K562 (cell line): ENCODE measurements at places on chromosomes 11 and 22. TPM values are rescaled to one million over a fixed set of nuclear protein-coding genes. Genes with fewer than 3 reads are reported as not detected.

OR10A2 gene
- polyA plus RNA-seq, result not detected in 2 replicates

CLP1 gene
- 23.4 and 26.5 TPM in 2 replicates for polyA plus RNA-seq

IL17REL gene
- polyA plus RNA-seq, result 0.08 and 0.11 TPM in 2 replicates

HBE1 gene
- 2,730 and 3,408 TPM in 2 replicates for polyA plus RNA-seq

GAB4 gene
- 0.16 TPM in 1 of 2 replicates, not detected in the other for polyA plus RNA-seq

SLC17A6 gene
- not detected in 2 replicates for polyA plus RNA-seq

SLC1A2 gene
- 0.04 TPM in 1 of 2 replicates, not detected in the other for polyA plus RNA-seq

FAT3 gene
- not detected in 2 replicates for polyA plus RNA-seq

UPK3A gene
- polyA plus RNA-seq, result not detected in 2 replicates

PAX6 gene
- 7.2 TPM in 2 replicates for polyA plus RNA-seq

OR52I1 gene
- not detected in 2 replicates for polyA plus RNA-seq

TRIM29 gene
- polyA plus RNA-seq, result 0.08 and 0.93 TPM in 2 replicates

TEAD1 gene
- polyA plus RNA-seq, result 6.9 and 7.3 TPM in 2 replicates

KRTAP5-3 gene
- not detected in 2 replicates for polyA plus RNA-seq

BBOX1 gene
- not detected in 2 replicates for polyA plus RNA-seq

MYO18B gene
- 4.8 and 5.0 TPM in 2 replicates for polyA plus RNA-seq

SCN2B gene
- polyA plus RNA-seq, result not detected in 2 replicates

CCDC116 gene
- polyA plus RNA-seq, result 7.1 and 8.6 TPM in 2 replicates

EML3 gene
- 49.5 and 64.2 TPM in 2 replicates for polyA plus RNA-seq

DGCR6 gene
- polyA plus RNA-seq, result 2.4 and 3.8 TPM in 2 replicates

CDPF1 gene
- polyA plus RNA-seq, result 19.2 and 19.5 TPM in 2 replicates

APIP gene
- 80.3 and 82.8 TPM in 2 replicates for polyA plus RNA-seq

TMEM126A gene
- polyA plus RNA-seq, result 44.3 and 56.9 TPM in 2 replicates

LRRC10B gene
- not detected in 2 replicates for polyA plus RNA-seq

CHST1 gene
- 0.08 TPM in 1 of 2 replicates, not detected in the other for polyA plus RNA-seq

CADM1 gene
- polyA plus RNA-seq, result not detected in 2 replicates

FJX1 gene
- polyA plus RNA-seq, result 0.58 and 0.84 TPM in 2 replicates

ADAMTS8 gene
- polyA plus RNA-seq, result not detected in 2 replicates

CBL gene
- polyA plus RNA-seq, result 10.7 and 10.9 TPM in 2 replicates

PDE2A gene
- 1.0 and 1.6 TPM in 2 replicates for polyA plus RNA-seq

NTM gene
- polyA plus RNA-seq, result not detected in 2 replicates

SLC6A5 gene
- not detected in 2 replicates for polyA plus RNA-seq

MS4A14 gene
- not detected in 2 replicates for polyA plus RNA-seq

OR5M8 gene
- not detected in 2 replicates for polyA plus RNA-seq

GAL3ST1 gene
- polyA plus RNA-seq, result 0.80 and 1.9 TPM in 2 replicates

ANO9 gene
- polyA plus RNA-seq, result 10.7 and 10.8 TPM in 2 replicates

RFPL2 gene
- polyA plus RNA-seq, result not detected in 2 replicates

ABCC8 gene
- not detected in 2 replicates for polyA plus RNA-seq

MIOX gene
- polyA plus RNA-seq, result not detected in 2 replicates

FGF3 gene
- polyA plus RNA-seq, result not detected in 2 replicates

ZNF70 gene
- polyA plus RNA-seq, result 1.1 and 1.3 TPM in 2 replicates

TUBA8 gene
- 0.60 and 1.3 TPM in 2 replicates for polyA plus RNA-seq

BID gene
- polyA plus RNA-seq, result 208 and 209 TPM in 2 replicates

OR4C46 gene
- not detected in 2 replicates for polyA plus RNA-seq

SRSF8 gene
- polyA plus RNA-seq, result 37.1 and 42.8 TPM in 2 replicates

FOLR3 gene
- not detected in 2 replicates for polyA plus RNA-seq

FGF4 gene
- polyA plus RNA-seq, result not detected in 2 replicates

OR8D2 gene
- polyA plus RNA-seq, result not detected in 2 replicates

APOA4 gene
- polyA plus RNA-seq, result 0.07 and 0.11 TPM in 2 replicates

MOGAT2 gene
- polyA plus RNA-seq, result not detected in 2 replicates

CASTOR1 gene
- 1.3 and 1.9 TPM in 2 replicates for polyA plus RNA-seq

C11orf16 gene
- 0.05 TPM in 1 of 2 replicates, not detected in the other for polyA plus RNA-seq

VSIG10L2 gene
- not detected in 2 replicates for polyA plus RNA-seq
